ENCODE measurements at places on chromosomes 4 and X.

GRCh38 chr4:2847302-2847871 is 3.7 kb downstream of the ADD1 start:
- DNase-seq: no peak

GRCh38 chrX:78029663-78030062 is 60.2 kb upstream of the PGAM4 start:
- no peak for DNase-seq

DNA sequence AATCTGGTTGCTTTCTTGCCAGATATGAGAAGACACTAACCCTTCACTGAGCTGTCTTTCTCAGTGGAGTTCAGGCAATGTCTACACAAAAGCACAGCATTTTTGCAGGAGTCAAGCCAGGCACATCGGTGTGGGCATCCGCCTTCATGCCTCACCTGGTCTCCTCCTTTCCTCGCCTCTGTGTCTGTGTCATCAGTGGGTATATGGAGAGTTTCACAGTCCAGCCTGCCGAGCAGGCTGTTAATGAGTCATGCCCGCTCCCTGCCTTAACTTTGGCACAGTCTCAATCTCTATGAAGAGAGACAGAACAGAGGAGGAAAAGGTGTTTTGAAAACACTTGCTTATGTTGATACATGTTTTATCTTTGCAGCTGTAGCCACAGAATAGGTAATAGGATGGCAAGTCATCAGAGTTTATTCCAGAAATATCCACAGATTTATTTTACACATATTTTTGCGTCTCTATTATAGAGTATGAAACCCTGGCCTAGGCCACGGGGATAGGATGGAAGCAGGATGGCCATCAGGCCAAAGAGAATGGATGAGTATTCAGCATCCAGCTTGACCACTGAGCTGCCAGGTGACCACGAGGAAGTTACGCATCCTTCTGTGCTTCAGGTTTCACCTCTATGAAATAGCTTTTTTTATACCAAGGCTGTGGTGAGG is 32.8 kb upstream of the MAML3 start:
- no peak for DNase-seq

GRCh38 chr4:47891928-47892327 is 22.5 kb downstream of the NFXL1 start:
- no peak for DNase-seq

DNA sequence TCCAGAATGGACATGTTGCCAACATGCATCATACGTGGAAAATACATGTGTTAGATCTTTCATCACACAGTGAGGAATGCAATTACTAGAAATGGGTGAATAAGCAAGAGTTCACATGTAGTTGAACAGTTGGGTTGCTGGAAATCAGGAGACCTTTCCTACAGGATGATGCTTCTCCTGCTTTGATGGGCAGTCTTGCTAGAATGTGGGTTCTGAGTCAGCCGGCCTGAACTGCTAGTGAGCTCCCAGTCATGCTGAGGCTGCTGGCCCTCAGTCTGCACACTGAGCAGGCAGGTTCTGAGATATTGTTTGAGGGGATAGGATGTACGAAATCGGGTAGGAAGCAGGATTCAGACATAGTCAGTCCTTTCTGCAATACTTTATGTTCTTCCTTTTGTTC is 20.2 kb downstream of the MSL3 start:
- no peak for DNase-seq

- DNase-seq: no peak
Observed at GRCh38 chrX:153777261-153778090, 3.4 kb upstream of the SRPK3 start.

All from activated CD8-positive, alpha-beta memory T cell treated with anti-CD3 and anti-CD28 coated beads, Interleukin-2, amount 50 U/mL, for 48 hours (primary cell).